Mucosa of gallbladder (tissue), 1 donor: ENCODE measurements at places on chromosomes 11 and 22.
A peak's percentile ranks its signal among the peaks of the same experiment; 100 is the strongest.

- no peak for DNase-seq
Observed at GRCh38 chr22:45139693-45140092, 24.0 kb upstream of the NUP50 start.

GRCh38 chr22:22733881-22734373 is 89.5 kb downstream of the GGTLC2 start:
- no peak for DNase-seq

- DNase-seq: no peak
Observed at GRCh38 chr11:61337706-61338470, 4.9 kb downstream of the TKFC start.

DNA sequence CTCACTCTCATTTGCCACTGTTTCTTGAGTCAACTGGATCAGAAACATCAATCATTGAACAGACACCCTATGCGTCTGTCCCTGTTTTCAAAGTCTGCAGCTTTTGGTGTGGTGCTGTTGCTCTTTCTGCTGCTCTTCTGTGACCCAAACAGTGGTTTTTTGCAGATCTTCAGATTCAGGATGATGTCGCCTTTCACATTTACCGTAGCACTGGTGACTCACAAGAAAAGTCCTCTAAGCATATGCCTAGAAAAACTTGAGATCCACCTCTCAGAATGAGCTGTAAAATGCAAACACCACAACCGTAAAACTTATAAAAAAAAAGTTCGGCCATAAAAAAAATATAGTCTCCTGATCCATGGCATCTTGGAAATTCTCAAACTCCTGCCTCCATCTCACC is 400.4 kb downstream of the NTM start:
- no peak for DNase-seq

DNA sequence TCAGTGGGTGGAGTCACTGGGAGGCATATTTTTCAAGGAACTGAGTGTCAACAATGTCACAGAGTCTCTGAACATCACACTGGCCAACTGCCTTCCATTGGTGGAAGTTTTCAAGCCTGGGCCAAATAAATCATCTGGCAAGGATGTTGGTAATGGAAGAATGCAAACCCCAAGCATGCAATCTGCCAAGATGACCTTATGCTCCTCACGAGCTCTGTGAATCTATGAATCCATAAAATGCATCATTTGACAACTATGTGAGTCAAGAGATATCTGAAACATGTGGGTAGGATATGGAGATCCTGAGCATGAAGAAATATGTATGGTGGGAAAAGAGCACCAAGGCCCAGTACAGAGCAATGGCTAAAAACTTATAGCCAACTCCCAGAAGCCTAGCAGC is 122.2 kb downstream of the PLEKHA7 start:
- DNase-seq: no peak

- peak; percentile 59 for DNase-seq
Observed at GRCh38 chr11:77127235-77127911, 673 bp upstream of the MYO7A start.

GRCh38 chr11:12692229-12693075 is 18.2 kb downstream of the TEAD1 start:
- DNase-seq: peak; percentile 93

DNA sequence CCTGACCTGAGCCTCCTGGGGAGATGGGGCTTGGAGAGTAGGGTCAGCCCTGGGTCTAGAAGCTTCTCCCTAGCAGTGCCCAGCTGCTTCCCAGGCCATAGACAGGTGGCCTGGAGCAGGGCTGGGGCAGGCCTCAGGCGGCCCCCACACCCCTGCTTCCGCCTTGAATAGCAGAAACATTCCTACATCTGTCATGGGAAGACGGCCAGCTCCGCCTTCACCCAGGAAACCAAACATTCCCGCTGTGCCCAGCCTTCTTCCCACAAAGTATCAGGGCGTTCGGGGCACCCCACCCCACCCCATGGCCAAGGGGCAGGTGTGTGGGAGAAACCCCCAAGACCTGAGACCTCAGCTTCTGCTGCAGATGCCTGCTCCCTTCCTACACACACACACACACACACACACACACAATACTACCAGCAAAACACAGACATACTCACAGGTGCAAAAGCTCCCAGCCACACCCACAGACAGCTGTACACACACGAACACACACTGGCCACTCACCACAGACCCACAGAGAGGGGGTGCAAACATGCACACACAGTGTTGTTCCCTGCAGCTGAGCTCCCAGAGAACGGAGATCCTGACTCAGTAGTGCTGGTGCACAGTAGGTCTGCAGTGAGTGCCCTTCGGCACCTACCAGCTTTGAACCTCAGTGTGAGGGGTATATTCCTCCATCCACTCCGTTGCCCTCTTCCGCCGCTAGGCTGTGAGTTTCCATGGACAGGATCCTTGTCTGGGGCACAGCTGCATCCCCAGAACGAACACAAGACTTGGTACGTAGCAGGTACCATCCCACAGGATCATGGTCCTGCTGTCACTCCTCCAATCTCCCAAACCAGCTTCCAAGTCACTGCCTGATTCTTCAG is 37.4 kb downstream of the PDGFB start:
- no peak for DNase-seq

DNA sequence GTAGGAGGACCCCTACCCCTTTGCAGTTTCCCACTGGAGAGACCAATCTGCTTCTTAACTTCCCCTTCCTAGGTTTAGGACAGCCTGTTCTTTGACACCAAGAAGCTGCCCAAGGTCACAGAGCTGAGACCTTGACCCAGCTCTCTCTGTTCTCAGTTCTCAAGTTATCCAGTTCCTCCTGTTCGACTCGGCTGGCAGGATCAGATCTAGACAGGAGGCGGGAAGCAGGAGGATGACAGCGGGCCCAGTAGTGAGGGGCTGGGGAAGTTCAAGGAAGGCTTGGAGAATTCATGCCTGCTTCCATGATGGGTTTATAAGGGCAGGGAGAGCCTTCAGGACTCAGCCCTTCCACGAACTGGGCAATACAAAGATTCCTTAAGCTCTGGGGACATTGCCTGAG is 210.6 kb downstream of the DSCAML1 start:
- DNase-seq: no peak

DNA sequence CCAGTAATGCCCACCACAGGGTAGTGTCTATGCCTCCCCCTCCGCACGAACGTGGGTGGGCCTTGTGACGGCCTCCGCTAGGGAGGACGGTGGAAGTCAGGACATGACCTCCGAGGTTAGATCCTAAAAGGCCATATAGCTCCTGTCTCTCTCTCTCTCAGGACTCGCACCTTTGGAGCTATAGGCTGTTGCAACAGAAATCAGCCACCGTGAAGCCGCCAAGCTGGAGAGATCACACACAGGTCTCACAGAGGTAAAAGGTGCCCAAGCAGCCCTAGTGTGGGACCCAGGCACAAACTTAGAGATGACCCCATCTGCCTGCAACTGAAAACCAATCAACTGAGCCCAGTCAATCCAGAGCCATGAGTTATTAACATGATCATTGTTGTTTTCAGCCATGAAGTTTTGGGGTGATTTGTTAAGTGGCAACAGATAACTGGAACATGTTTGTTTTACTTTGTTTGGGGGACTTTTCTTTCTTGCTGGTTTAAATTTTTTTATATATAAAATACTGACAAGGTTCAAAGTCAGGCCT is 7.4 kb upstream of the NAP1L4 start:
- DNase-seq: no peak

GRCh38 chr11:81072273-81072672 is 1631.4 kb upstream of the TENM4 start:
- no peak for DNase-seq

GRCh38 chr11:66116576-66117361 is 46.7 kb downstream of the PACS1 start:
- DNase-seq: no peak

GRCh38 chr11:76310832-76311595 is 69.9 kb downstream of the THAP12 start:
- no peak for DNase-seq

GRCh38 chr11:106957030-106957482 is 61.2 kb downstream of the GUCY1A2 start:
- DNase-seq: no peak
